Cortex of kidney (tissue), 1 donor: ENCODE measurements at places on chromosomes 7 and 10.

DNA sequence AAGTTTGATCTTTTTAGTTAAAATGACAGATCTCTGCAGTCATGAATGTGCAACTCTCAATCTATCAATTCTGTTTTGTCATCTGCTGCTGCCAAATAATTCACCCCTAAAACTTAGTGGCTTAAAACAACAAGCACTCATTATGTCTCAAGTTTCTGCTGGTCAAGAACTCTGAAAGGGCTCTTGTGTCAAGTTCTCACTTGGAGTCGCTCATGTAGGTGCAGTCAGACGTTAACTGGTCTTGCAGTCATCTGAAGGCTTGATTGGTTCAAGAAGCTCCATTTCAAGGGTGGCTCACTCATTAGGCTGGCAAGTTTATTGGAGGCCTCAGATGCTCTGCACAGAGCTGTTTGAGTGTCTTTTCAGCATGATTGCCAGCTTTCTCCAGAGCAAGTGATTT, 28.5 kb upstream of the LRRC72 start:
- no peak for DNase-seq

DNA sequence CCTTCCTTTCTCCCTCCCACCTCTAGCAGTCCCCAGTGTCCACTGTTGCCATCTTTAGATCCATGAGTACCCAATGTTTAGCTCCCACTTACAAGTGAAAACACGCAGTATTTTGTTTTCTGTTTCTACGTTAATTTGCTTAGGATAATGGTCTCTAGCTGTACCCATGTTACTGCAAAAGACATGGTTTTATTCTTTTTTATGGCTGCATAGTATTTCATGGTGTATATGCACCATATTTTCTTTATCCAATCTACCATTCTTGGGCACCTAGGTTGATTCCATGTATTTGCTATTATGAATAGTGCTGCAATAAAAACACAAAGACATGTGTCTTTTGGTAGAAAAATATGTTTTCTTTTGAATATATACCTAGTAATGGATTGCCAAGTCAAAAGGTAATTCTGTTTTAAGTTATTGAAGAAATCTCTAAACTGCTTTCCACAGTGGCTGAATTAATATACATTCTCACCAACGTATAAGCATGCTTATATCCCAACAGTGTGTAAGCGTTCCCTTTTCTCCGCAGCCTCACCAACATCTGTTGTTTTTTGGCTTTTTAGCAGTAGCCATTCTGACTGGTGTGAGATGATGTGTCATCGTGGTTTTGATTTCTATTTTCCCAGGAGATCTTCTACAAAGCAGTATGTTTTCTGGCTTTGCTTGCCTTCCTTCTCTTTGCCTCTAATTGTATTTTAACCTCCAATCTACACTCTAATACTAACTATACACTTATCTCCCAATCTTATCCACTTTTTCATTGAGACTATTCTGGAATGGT, 179.5 kb upstream of the PHF14 start:
- DNase-seq = no peak

DNA sequence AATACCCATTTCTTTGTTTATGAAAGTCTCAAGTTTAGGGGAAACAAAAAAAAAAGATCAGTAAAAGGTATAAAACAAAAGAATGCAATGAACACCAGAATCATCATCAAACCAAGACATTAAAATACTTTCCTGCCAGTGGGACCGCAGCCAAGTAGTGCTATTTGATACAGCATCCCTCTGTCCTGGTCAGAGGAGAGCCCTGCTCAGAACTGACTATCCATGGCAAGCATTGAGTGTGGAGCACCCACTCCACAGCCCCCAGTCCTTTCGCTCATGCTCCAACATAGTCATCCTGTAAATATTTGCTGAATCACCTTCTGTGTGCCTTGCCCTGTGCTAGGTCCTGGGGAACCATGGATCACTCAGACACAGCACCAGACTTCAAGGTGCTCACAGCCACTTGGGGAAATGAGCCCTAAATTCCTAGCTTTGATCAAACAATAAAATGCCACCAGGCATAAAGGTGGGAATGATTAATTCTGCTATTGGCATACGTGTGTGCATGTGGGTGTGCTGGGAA, 213.6 kb upstream of the TBX20 start:
- no peak for DNase-seq

GRCh38 chr10:35456153-35456720, 119.9 kb downstream of the CCNY start:
- no peak for DNase-seq

GRCh38 chr10:13765641-13766341, 179.0 kb downstream of the PRPF18 start:
- no peak for DNase-seq

DNA sequence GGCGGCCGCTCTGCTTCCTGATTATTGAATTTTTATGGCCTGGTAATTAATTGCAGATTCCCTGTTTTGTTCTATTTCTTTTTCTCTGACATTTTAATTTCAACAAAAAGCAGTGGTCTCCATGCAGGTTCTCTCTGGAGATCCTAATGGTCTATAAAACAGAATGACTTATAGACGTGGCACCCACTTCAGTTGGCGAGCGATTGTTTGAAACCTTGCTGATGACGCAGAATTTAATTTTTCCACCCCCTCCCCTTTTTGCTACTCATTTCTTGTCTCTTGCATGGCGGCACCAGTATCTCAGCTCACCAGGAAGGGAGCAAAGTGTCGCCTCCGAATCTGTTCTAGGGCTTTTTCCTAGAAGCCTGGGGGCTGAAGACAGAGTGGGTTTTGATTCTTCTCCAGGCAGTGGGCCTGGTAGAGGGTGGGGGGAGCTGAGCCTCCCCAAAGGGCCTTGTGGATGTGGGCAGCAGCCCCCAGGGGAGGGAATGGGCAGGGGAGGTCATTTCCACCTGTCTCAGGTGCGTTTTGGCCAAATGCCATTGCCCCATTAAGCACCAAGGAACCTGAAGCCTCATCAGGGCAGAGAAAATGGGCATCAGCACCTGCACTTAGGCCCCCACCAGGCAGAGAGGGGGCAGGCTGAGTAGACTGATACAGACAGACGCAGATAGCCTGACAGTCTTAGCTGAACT, 3.5 kb upstream of the COMTD1 start:
- no peak for DNase-seq

- DNase-seq = no peak
These were observed 157.5 kb downstream of the SLIT1 start for GRCh38 chr10:97028126-97028831.

DNA sequence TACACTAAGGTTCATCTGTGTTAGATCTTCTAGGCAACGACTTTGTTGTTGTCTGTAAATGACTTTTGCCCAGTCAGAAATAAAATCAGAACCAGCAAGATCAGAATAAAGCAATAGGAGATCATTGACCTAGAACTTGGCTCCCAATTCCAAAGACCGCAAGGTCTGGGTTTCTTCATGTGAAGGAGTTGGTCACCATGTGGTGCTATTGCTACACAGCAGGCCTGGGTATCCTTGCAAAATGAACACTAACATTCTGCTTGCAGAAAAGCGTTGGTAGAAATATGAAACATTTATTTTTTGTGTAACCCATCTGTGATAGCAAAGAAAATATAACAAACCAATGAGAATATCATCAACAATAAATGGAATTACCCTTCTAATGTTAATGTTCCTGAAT, 831.0 kb downstream of the NXPH1 start:
- DNase-seq = no peak

DNA sequence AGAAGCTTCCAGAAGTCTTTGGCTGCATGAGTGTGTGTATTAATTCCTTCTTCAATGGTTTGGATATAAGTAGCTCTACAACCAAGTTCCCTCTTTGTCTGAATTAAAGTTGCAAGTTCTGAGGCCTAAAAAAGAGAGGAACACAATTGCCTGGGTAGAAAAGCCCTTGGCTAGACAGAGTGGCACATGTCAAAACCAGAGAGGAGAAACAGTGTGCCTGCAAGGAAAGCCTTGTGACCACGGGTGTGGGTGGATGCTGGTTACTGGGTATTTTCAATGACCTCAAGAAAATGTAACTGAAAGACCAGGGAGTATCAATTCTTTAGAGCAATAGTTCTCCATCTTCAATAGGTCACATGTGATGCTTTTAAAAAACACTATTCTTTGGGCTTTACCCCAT, 148.3 kb downstream of the SVIL start:
- no peak for DNase-seq

DNA sequence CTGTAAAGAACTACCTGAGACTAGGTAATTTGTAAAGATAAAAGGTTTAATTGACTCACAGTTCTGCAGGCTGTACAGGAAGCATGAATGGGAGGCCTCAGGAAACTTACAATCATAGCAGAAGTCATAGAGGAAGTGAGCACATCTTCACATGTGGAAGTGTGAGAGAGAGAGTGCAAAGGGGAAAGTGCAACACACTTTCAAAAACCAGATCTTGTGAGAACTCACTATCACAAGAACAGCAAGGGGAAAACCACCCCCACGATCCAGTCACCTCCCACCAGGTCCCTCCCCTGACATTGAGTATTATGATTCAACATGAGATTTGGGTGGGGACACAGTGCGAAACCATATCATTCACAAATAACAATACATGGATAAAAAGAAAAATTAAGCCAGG, 24.5 kb downstream of the AVL9 start:
- no peak for DNase-seq

DNA sequence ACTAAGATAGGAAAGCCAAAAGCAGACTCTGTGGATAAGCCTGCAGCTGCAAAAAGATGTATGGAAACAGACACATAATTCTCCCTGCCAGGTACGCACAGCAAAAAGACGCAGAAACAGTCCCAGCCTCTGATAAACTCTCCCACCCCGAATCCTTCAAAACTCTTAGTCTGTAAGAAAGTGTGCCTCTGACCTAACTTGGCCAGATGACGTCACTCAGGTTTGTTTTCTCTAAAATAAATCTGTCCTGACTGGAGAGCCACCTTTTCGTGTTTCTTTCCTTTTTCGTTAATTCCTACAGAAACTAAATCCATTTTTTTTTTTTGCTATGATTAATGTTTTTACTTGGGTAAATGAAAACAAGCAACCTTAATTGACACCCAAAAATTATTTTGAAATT, 793.8 kb downstream of the SORCS1 start:
- no peak for DNase-seq

GRCh38 chr7:121537031-121537430, 140.9 kb upstream of the FAM3C start:
- DNase-seq = no peak

GRCh38 chr7:85130702-85131101, 56.2 kb downstream of the SEMA3D start:
- no peak for DNase-seq

DNA sequence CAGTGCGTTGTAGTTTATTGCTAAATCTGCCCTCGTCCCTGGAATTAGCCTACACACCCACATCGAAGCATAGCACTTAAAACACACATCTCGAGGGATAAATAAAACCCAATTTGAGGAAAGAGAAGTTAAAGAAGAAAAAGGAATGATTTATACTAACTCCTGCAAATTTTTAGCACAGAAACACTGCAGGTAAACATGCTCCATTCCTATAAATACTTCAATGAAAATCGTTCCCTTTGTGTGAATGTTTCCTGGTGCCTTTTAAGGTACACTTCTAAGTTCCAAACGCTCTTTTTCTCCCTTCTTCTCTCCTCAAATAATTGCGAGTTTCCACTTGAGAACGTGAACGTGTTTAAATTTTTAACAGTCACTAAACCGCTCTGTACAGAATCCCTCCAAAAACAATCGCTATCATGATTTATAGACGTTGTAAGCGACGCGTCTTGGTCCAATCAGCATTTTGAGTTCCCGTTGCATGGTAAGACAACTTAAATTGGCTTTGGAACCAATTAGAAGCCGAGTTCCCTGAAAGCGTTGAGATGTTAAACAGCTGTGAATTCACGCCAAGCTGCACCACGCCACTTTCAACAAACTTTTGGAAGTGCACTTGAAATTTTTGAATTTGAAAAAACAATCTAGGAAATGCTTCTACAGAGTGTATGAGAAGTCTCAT, 12.5 kb upstream of the EBLN1 start:
- DNase-seq = no peak

GRCh38 chr7:157793973-157794745, 457.4 kb downstream of the DNAJB6 start:
- DNase-seq = no peak

DNA sequence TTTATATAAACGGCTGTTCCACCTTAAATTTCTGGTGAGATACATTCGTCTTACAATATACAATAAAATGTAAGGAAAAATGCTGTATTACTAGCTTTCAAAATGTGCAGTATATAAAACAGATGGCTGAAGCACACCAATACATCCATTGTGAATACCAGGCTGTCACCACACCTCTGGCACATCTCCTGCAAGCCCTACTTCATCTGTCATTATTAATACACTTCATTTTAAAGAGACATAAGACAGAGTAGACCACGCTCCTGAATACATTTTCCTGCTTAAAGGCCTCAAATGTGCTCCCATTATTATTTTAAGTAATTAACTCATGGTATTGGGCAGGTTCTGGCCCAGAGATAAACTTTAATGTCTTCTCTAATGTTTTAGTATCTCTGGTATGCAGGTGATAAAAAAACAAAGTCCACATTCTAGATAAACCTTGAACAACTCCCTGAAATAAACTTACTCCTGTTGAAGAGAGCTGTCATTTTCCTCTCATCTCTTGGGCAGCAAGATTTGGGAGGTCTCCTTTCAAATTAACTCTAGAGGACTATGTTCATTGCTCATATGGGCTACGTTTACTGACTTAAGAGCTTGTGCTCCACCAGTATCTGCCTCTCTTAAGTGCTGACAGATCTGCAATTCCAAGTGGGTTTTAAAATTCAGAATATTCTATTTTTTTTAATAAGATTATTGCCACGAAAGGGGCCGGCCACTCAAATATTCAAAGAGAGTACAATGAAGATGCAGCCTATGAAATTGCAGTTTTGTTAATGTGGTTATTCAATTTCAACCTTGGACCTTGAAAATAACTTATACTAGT, 396.5 kb upstream of the SEMA3D start:
- DNase-seq = no peak

GRCh38 chr10:15747632-15748031, 27.9 kb upstream of the ITGA8 start:
- no peak for DNase-seq

GRCh38 chr7:74379938-74380337, 73.8 kb upstream of the GTF2IRD1 start:
- DNase-seq = no peak

GRCh38 chr10:104255311-104255981, 754 bp downstream of the GSTO1 start:
- no peak for DNase-seq

- no peak for DNase-seq
These were observed 124.7 kb downstream of the CUBN start for GRCh38 chr10:17004801-17005380.

- DNase-seq = no peak
These were observed 180.0 kb upstream of the BMPER start for GRCh38 chr7:33725111-33726025.

- DNase-seq = no peak
These were observed 263.1 kb upstream of the CXCL12 start for GRCh38 chr10:44647877-44648542.

GRCh38 chr10:22976534-22976933, 48.7 kb downstream of the ARMC3 start:
- no peak for DNase-seq

DNA sequence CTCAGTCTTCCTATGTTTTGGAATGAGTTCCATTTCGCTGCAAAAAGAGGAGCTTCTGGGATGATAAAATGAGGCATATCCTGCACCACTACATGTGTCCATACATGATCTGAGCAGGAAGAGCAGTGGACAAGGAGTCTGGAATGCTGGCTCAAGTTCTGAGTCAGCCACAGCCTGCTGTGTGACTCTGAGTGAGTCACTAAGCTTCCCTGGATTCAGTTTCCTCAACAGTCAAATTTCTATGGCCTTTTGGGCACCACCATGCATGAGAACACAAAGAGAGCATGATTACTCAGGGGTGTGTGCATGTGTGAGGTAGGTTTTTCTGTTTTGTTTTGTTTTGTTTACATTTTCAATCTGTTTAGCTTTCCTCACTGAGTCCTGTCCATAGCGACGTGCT, 254.6 kb downstream of the ANKRD30A start:
- no peak for DNase-seq
